ENCODE measurements at places on chromosomes 11 and 22.

DNA sequence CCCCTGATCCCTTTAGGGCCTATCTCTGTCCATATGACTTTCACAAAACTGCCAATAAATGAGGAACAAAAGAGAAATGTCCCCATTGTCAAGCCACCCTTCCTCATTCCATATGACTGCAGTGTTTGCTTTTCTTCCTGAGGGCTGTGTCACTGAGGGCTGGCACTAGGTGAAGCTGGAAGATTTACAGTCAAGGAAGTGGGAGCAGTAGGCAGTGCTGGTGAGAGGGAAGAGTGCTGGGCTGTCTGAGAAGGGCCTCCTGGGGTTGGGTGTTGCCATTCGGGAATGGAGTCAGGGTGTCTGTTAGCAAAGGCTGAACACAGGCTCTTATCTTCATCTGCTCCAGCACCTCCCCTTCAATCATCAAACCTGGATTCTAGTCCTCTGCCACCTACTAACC is 30.9 kb downstream of the INSC start:
- no peak for DNase-seq

- no peak for DNase-seq
Measured at GRCh38 chr22:46855681-46856080, 93.2 kb downstream of the TBC1D22A start.

- peak; percentile 72 for DNase-seq
Measured at GRCh38 chr11:313787-314553, at the start of gene IFITM1. Gene IFITM1 (plus strand): TSS chr11:314040. CDS start chr11:314171, 131 bp downstream.

DNA sequence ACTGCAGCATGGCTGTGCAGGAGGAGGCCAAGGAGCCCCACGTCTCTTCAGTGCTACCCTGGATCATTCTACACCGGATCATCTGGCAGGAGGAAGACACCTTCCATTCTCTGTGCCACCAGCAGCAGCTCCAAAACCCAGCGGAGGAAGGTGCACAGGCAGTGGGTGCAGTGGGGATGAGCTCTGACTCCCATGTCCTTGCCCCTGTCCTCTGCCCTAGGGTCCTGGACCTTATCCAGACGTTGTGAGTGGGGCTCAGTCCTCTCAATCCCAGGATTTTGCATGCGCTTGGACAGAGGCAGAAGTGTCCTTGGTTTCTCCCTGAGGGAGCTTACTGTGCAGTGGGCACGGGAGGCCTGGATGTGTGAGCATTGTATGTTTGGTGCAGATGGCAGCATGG is 61.3 kb downstream of the CABIN1 start:
- no peak for DNase-seq

GRCh38 chr11:128956401-128957201 is 13.9 kb upstream of the TP53AIP1 start:
- peak; percentile 74 for DNase-seq

All from AG20443 (cell line).